ENCODE measurements at places on chromosomes 4 and X.

- DNase-seq, result no peak
Measured at GRCh38 chr4:145679991-145680455, at the start of gene C4orf51. TSS of gene C4orf51 (plus strand) at chr4:145680146. CDS start at chr4:145680204, 58 bp downstream.

DNA sequence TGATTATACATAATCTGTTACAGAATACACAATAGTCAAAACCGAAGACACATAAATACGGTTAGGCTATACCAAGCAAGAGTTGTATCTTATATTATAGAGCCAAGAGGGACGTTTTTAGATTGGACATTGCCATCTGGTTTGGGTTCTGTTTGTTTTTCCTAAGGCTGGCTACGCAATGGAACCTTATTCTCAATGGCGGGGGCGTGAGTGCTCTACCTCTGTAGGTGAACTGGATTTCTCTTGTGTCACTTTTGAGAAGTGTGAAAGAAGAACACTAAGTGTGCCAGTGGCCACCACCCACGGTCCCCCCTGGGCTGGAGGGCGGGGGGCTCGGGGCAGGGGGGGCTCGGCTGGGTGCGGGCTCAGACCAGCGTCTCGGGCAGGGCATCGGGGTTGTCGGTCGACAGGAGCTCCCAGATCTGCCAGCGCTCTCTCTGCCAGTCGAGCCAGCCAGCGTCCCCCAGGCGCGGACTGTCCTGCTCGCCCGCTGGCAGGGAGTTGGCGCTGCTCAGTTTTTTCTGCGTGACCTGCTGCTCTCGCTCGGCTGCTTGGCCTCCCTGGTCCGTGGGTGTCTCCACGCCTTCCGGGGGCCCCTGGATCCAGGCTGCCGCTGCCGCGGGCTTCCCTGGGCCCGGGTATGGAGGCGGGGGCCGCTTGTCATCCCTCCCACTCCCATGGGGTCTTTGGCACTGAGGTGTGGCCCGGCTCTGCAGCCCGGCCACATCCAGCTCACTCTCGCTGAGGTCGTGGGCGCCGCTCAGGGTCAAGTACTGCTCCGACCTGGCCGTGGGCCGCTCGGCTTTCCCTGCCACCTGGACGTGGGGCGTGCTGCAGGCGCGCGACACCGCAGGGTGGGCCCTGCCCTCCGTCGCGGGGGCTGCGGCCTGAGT, 27.6 kb downstream of the HCCS start:
- no peak for DNase-seq

GRCh38 chr4:16443504-16444088, 217.3 kb upstream of the TAPT1 start:
- DNase-seq, result peak; percentile 42

- peak; percentile 37 for DNase-seq
Measured at GRCh38 chrX:20066968-20067708, 49.6 kb downstream of the MAP7D2 start.

GRCh38 chr4:8182858-8183725, 16.0 kb upstream of the SH3TC1 start:
- DNase-seq, result no peak

GRCh38 chr4:177369372-177369771, 59.7 kb downstream of the NEIL3 start:
- no peak for DNase-seq

- no peak for DNase-seq
Measured at GRCh38 chrX:41082783-41083182, 2.5 kb upstream of the USP9X start.

- DNase-seq, result no peak
Measured at GRCh38 chrX:15216280-15216679, 53.6 kb downstream of the ASB9 start.

DNA sequence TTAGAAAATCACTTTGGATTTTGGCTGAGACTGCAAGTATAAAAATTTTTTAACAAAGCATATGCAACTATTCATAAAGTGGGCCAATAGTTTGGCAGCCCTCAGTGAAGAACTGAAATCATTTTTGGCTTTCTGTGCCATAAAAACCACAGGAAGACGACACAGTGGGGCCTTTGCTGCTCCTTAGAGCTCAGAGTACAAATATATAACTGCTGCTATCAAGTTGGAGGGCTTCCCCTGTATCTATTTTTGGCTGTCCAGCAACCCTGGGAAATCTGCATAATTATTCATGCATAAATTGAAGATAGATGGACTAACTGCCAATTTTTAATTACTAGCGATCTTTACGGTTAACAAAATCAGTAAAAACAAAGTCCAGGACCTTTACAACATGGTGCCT, 51.5 kb upstream of the FTHL17 start:
- DNase-seq, result no peak

DNA sequence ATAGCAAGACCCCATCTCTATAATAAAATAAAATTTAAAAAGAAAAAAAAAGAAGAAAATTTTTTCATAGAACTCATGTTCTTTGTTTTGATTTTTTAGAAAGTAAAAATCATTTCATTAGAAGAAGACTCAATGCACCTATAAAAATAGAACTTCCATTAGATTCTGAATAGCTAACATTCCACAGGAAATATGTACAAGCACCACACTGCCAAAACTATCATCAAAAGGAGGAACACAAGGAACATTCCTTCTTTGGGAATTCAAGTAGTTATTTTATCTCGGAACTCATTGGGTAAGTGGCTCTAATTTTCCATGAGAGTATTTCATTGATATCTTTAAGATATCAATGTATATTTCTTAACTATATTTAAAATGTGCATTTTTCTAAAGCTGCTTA, 157.6 kb downstream of the CAMK2D start:
- no peak for DNase-seq

DNA sequence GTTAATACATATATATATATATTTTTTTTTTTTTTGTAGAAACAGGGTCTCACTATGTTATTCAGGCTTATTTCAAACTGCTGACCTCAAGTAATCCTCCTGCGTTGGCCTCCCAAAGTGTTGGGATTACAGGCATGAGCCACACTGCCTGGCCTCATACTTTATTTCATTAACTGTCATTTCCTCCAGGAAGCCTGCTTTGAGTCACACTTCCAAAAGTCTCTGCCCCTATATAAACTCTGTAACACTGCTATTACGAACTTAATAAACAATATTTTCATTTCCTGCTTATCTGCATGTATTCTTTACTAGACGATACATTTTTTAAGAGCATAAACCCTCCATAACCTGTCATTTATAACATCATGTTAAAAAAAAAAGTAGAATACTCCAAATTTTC, 167.2 kb downstream of the WDFY3 start:
- DNase-seq, result no peak

DNA sequence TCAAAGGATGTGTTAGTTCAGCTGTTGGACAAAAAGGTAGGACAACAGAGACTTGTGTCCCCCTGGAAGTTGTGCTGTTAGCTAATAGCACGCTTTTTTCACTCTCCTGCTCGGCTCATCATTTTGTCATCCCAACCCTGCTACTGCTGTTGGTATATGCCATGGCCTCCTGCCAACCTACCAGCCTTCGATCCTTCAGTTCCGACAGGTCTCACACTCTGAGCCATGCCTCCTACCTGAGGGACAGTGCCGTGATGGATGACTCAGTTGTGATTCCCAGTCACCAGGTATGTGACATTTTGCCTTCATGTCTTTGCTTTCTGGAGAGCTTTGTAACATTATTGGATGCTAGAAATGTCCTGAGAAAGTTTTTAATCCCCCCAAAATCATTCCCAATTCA, 268.1 kb downstream of the ANK2 start:
- DNase-seq, result no peak

- DNase-seq, result no peak
Measured at GRCh38 chrX:67582436-67582835, 38.6 kb downstream of the AR start.

- no peak for DNase-seq
Measured at GRCh38 chr4:139860435-139861024, 194.9 kb downstream of the MGST2 start.

DNA sequence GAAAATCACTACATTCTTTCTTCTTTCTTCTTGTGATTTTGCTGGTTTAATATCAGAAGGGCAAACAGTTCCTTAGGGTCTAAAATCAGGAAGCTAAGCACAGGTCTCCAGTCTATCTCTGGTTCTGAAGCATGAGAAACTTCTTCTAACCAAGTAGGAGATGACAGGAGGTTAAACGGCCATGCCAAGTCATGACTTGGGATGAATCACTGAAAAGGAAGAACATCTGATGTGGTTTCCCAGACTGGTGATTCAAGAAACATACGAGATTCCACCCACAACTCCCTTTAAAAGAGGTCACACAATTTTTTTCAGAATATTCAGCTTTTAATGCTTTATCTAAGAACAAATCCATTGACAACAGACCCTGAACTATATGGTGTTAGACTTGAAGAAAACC, 684.0 kb upstream of the PRKX start:
- no peak for DNase-seq

DNA sequence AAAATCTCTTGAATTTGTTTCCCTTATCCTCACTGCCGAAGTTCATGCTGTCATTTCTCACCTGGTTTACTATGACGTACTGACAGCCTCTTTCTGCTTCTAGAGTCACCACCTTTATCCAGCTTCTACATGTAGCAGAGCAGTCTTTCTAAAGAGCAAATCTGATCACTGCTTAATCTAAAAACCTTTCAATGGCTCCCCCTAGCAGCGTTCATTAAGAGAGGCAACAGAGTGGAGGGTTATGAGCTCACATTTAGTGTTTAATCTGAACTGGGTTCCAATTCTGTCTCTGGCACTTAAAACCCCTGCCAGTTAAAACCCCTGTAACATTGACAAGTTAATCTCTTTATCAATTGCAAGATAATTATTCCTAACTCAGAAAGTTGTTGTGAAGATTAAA, 4.4 kb downstream of the RBPJ start:
- no peak for DNase-seq

DNA sequence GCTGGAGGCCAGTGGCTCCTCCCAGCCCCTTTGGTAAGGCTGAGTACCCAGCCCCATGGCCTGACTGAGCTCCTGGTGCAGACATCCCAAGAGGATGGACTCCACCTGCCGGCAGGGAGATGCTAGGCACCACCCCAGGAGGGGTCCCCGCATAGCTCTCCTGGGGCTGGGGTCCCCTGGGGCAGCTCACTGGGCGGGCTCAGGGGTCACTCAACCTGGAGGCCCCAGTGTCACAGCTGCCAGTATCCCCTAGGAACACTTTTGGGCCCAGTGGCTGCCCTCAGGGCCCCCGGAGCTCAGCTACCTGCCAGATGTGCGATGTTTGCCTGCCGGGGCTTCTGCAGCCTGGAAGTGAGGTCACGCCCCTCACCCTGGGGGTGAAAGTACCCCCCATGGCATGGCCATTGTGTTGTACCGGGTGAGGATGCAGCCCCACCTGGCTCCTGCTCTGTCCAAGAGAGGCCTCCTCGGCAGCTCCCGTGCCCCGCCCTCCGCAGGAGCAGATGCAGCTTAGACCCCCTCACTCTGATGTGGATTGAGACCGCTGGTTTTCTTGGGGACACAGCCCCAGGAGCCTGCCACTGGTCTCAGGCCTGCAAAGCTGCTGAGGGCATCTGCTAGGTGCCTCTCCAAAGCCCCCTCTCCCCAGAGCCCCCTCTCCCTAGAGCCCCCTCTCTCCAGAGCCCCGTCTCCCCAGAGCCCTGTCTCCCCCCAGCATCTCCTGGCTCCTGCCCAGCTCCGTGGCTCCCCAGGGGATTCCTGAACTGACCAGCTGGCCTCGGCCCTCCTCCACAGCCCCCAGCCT, 6.7 kb upstream of the HGFAC start:
- DNase-seq, result no peak

DNA sequence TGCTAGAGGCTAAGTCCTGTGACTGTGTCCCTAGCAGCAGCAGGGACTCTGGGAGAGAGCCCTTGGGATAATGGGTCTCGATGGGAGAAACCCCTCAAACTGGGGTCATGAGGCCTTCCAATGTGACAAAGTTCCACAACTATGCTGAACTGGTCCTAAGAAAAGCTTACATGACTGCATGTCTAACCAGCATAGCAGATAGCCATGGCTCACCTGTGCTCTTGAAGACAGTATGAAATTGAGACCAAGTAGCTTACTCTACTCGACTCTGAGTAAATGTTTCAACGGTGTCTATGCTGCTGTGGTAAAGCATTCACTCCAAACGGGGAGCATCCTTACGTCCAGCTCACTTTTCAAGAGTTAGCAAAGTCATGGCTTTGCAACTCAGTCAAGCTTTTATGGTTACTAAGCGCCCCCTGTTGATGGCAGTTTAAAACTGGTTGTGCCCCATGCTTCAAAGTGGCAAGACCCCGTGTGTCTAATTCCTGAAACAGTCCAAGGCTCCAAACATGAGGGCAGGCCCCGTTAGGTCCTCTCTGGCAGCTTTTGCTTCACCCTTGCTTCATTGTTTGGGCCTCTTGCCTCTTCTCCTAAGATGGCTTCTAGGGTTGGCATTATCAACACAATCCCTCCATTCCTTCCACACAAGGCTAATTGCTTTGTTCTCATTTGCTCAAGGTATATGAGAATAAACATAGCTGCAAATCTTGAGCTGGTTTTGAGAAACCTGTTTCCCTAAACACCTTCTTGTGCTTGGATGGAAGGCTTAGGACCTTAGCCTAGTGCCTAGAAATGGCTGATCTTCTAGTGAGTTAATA, 46.6 kb downstream of the CCNG2 start:
- peak; percentile 75 for DNase-seq

DNA sequence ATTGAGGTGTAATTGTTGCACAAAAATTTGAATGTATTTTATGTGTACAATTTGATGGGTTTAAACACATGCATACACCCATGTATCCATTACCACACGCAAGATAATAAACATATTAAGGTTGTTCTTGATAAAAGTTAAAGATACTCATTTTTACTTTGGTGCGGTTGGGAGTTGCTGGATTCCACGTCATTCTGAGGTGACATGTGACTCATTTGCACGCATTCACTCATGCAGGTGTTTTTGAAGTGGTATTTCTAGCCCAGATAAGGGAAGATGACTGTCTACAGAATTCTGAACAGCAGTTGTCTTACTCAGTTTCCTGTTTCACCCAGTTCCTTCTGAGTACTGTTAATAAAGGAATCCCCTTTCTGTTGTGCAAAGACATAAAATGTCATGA, 142.0 kb downstream of the RTL3 start:
- DNase-seq, result no peak

- DNase-seq, result no peak
Measured at GRCh38 chr4:181637186-181638105, 605.8 kb upstream of the TENM3 start.

- DNase-seq, result no peak
Measured at GRCh38 chr4:174604198-174604597, 81.9 kb upstream of the HPGD start.

DNA sequence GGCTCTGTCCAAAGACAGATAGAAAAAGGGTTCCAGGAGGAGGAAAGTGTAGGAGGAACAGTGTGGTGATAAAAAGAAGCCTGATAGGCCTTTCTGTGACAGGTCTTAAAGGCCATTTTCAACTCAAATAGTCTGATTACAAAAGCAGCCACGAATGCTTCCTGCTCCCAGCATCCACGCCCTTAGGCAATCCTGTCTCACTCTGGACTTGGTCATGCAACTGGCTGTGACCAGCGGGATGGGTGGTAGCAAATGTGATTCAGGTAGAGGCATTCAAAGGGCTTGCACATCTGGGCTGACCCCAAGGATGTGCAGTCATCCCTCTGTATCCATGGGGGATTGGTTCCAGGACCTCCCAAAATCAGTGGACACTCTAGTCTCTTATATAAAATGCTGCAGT, 14.4 kb upstream of the SEPSECS start:
- DNase-seq, result no peak

- no peak for DNase-seq
Measured at GRCh38 chrX:21840193-21840545, 752 bp downstream of the MBTPS2 start.

All from pons (tissue), 1 donor.